CD4-positive, alpha-beta memory T cell (primary cell): ENCODE measurements at places on chromosomes 2 and 18.

DNA sequence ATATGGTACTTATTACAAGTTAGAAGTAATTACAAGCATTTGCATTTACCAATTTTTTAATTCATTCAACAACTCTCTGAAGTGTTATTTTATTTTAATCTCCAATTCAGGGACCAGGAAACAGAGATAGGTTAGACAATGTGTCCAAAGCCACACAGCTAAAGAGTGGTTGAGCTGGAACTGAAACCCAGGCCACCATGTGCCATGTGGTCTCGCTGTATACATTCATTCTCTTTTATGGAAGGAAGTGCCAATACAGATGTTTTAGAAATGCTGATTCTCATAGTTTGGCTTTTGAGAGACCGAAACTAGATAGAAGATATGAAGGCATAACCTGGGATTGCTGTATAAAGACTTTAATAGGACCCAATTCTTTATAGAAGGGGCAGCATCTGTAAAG, 684.6 kb upstream of the ID2 start:
- no peak for DNase-seq

DNA sequence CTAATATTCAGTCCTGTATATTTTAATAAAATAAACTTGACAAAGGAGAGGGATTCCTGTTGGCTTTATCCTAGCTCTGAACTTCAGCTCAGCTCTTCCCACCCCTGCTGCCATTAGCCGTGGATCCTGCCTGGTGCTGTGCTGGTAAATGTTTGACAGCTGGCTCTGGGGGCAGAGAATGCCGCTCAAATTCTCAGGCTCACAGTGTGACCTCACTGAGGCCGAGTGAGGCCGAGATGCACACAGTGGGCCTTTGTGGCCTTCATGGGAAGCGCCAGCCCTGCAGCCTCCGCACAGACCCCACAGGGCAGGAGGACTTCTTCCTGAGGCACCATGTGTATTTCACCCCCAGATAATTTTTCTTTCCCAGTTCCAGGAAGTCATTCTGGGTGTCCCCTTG, 16.5 kb upstream of the FAHD2A start:
- no peak for DNase-seq

GRCh38 chr2:117359266-117359914, 455.1 kb upstream of the DDX18 start:
- DNase-seq = no peak

DNA sequence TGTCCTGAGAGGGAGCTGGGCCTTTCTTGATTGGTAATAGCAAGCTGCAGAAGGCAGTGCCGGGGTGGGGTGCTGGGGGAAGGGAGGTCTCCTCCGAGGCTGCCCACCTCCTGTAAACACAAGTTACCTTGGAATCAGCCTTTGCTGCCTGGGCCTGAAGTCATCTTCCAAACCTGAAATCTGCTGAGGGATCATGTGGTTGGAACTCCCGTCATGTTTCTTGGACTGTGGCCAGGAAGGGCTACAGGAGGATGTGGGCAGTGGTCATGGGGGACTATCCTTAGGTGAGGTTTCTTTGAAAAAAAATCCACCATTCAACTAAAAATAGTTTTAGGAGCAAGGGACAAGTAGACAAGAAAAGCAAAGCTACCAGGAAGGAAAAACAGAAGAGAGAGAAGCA, 74.2 kb downstream of the CDK15 start:
- no peak for DNase-seq

DNA sequence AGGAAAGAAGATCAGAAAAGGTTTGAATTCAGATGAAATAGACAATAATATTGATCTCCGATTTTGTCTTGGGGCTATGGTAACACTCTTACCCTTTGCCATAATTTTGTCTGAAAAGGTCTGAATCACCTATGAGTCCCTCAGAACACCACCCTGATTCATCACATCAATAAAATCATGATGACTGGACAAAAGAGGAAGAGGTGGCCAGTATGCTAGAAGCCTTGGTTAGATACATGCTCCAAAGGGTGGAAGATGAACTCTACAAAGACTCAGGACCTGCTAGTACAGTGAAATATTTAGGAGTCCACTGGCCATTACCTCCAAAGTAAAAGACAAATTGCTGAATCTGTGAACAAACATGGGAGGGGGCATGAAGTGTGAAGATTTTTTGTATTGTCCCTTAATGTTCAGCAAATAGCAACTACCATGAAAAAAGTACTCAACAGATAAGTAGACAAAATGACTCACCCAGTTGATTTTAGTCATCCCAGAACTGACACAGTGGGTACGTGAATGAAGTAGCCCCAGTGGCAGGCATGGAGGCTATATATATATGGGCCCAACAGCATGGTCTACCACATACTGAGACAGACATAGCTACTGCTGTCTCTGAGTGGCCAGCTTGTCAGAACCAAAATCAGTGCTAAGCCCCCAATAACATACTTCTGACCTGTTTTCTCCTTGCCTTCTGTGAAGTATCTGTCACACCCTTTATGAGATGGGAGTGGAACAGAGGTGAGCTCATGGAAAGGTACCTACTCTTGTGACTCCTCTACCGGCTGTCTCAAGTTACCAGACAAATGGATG, 36.5 kb upstream of the GLS start:
- DNase-seq = no peak

DNA sequence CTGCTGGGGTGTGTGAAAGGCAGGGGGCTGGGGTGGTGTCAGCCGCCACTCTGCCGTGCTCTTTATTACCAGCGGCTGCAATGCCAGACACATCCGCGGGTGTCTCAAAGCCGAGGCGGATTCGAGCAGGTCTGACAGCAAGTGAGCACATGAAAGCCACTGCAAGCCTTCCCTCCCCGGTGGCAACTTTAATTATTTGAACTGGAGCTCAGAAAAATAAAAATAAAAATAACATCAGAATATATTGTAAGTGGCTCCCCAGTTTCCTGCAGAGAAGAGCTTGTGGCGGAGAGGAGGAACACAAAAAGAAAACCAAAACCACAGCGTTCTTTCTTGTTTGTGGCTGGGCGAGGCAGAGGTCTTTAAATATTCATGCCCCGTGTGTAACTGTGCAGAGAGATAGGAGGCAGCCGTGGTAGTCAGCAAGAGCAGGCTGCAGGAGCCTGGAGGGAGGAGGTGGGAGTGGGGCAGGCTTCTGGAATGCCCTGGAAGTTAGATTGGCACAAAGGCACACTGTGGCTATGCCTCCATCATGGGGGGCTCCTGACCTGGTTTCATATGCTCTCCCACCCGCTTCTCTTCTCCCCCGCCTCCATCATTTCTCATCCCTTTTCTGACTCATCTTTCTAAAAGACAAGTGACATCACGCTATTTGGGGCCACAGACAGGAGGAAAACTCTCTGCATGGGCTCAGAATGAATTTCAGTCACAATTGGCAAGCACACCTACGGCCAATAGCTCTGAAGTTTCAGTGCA, 199.8 kb downstream of the CLIP4 start:
- DNase-seq = peak; percentile 58

GRCh38 chr2:102004581-102004980, 12.8 kb downstream of the IL1R2 start:
- no peak for DNase-seq

DNA sequence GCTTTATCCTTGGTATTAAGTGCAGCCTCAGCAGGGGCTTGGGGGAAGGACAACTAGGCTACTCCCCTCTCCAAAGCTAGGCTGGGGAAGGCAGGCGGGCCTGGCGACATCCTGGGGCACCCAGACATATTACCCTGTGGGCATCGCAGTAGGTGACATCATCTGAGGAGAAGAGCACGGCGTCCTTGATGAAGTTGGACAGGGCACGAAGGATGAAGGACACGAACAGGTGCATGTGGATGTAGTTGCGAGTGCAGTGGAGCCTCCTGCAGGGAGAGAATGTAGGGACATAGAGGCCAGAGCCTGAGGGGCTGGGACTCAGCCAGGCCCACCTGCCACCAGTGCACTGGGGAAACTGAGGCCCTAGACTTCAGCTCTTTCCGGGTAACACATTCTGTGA, 32.3 kb downstream of the TMEM37 start:
- DNase-seq = no peak

GRCh38 chr2:155026651-155027174, 328.2 kb downstream of the KCNJ3 start:
- no peak for DNase-seq

- no peak for DNase-seq
Measured at GRCh38 chr2:102049756-102050443, 58.1 kb downstream of the IL1R2 start.
